Right ventricle myocardium inferior (tissue), 1 donor: ENCODE measurements at places on chromosomes 6 and 20.
A peak's percentile ranks its signal among the peaks of the same experiment; 100 is the strongest.

DNA sequence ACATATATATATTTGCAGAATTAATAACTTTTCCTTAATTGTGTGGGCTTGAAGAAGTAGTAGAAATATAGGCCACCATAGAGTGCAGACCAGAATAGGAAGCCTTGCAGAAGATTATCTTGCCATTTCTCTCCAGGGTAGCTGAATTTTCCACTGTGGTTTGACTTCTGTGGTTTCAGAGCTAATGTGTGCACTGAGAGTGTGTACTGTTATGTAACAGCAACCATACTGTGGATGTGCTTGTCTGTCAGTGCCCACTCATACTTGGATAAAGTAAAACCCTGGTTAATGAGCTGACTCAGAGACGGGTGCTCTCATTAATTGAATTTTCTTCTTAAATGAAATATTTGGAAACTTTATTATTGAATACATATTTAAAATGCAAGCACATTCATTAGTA lies 57.2 kb downstream of the CEP43 start:
- DNase-seq, result no peak

DNA sequence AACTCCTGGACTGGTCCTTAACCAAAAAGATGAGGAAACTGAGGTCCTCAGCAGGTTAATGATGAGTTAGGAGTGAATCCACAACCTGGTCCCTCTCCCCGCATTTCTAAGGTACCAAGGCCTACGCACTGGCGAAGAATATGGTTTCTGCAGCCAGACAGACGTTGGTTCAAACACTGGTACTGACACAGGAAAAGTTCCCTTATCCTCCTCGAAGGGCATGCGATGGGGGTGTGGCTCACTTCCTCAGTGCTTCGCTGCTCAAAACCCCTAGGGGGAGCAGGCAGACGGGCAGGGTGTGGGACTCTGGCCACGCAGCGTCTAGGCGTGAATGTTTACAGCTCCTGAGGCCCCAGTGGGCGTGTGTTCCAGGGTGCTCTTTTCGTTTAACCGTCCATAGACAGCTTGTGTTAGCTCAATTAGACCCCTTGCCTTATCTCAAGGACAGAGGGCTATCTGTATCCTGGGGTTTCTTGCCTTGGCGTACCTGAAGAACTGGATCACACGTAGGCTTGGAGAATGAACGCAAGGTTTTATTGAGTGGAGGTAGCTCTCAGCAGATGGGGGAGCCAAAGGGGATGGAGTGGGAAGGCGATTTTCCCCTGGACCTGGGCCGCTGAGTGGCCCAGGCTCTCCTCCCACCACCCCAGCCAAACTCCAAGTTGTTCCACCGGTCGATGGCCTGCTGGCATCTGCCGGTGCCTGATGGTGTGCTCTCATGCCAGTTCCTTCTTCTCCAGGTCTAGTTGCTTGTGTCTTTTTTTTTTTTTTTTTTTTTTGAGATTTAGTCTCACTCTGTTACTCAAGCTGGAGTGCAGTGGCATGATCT lies 31.8 kb upstream of the PTPN1 start:
- peak; percentile 83 for DNase-seq

DNA sequence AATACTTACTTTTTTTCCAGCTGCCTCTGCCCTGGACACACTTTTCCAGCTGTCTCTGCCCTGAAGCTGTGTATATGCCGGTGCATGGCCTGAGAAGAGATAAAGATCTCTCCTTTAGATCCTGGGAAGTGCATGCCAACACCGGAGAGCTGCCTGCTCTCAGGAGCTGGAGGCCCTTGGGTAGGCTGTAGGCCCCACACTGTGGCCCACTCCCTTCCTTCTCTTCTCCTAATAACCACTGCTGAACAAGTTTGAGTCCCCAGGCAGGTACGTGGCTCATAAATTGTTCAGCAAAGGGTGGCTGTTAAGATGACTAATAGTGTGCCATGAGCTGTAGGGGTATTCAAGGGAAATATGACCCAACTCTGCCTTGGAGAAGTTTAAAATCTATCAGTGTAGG lies 102.5 kb downstream of the CD24 start:
- no peak for DNase-seq

DNA sequence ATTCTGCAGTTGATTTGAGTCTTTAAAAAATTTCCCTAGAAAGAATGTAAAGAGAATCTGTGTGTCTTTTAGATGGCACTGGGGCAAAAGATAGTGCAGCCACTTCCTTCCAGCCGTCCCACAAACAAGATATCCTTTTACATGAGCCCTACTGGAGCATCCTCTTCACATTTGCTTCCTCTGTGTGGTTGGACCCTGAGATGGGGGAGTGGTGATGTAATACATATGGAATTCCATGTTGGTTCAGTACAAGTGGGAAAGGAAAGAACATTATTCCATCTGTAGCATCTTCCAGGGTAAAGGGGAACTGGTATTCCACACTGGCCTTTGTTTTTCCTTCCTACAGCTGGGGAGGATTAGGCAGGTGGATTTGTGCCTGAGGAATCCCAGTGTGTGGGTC lies 78.9 kb upstream of the ISM1 start:
- DNase-seq, result no peak

- DNase-seq, result no peak
Observed at GRCh38 chr6:107956586-107957307, 1.3 kb downstream of the SEC63 start.

DNA sequence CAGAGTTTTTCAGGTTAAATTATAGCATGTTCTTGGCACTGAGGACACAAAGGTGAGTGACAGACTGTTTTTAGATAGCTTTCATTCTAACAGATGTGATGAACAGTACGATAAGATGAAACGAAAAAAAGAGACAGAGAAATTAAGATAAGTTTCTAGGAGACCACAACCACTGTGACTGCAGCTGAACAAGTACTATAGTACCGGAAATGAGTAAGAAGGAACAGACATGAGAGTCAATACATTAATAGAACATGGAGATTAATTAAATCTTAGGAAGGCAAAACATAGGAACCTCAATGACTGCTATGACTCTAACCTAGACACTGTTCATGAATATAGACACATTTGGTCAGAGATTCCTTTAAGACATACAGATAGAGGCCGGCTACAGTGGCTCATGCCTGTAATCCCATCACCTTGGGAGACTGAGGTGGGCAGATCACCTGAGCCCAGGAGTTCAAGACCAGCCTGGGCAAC lies 40.2 kb downstream of the HBS1L start:
- DNase-seq, result no peak

- no peak for DNase-seq
Observed at GRCh38 chr20:1887321-1887720, 7.9 kb upstream of the SIRPA start.

- no peak for DNase-seq
Observed at GRCh38 chr6:56752009-56752408, 109.3 kb upstream of the DST start.

DNA sequence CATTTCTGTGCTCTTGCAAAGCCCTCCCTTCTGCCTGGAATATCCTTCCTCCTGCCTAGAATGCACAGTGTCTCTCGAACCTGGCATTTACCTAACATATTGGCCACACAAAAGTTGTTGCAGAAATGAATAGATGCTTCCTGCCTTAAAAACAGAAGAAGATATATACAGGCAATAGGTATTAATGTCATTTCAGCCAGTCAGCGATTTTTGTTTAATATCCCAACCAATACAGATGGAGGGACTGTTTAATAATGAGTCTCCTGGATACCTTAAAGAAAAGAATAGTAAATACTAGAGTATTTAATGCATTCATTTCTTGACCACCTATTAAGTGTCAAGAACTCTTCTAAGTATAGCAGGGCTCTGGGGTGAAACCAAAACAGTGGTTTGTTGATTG lies 70.3 kb downstream of the MBOAT1 start:
- DNase-seq, result no peak

DNA sequence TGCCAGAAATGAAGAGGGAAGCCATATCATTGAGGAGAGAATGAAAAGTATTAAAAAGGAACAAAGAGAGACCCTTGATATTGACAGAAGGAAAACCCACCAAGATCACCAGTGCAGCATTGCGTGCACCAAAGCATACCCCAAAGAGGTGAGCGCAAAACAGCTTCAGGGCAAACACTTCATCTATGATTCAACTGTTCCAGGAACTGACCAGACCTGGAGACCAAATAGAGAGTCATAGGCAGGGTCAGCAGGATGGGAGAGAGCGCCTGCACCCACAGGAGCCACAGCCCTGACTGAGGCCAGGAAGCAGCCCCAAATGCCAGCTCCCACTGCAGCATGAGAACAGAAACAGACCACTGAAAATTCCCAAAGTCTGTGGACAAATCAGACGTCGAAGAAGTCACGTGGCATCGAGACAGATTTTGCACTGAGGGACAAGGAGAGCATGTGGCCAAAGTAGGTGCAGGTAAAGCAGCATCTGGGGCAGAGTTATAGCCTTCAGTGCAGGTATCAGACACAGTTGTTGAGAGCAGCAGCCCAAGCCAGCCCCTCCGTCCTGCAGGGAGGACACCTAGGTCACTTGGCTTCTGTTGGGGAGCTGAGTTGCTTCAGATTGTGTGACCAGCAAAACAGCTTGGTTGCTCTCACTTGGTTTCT lies 29.3 kb downstream of the CHRNA4 start:
- DNase-seq, result peak; percentile 25

DNA sequence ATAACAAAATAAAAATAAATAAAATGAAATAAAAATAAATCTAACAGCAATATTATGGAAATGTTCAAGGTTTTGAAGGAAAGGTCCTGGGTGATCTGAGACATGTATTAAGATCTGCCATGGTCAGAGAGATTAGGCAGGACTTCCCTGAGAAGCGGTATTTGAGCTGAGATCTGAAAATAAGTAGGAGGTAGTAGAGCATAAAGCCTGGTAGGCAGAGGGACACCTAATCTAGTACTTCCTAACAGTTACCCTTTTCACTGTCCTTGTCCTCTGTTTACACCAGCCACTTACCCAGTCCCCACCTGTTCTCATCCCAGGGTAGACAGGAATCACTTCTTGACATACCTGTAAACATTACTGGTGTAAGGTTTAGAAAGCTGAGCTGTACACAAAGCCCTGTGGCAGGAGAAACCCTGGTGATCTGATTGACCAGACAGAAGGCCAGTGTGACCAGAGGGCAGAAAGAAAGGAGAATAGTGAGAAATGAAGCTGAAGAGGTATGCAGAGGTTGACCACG lies 8.3 kb upstream of the ZNF318 start:
- DNase-seq, result no peak

GRCh38 chr6:25017932-25018567 lies 82.3 kb upstream of the RIPOR2 start:
- DNase-seq, result peak; percentile 87

- DNase-seq, result no peak
Observed at GRCh38 chr6:14051355-14051754, 66.2 kb upstream of the CD83 start.

- DNase-seq, result no peak
Observed at GRCh38 chr6:105873799-105874198, 212.3 kb upstream of the PRDM1 start.

GRCh38 chr6:15947923-15948322 lies 181.0 kb upstream of the MYLIP start:
- DNase-seq, result no peak

DNA sequence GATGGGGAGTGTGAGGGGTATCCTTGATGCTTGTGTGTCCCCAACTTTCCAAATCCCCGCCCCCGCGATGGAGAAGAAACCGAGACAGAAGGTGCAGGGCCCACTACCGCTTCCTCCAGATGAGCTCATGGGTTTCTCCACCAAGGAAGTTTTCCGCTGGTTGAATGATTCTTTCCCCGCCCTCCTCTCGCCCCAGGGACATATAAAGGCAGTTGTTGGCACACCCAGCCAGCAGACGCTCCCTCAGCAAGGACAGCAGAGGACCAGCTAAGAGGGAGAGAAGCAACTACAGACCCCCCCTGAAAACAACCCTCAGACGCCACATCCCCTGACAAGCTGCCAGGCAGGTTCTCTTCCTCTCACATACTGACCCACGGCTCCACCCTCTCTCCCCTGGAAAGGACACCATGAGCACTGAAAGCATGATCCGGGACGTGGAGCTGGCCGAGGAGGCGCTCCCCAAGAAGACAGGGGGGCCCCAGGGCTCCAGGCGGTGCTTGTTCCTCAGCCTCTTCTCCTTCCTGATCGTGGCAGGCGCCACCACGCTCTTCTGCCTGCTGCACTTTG lies at the start of gene TNF:
Gene TNF, plus strand, starts transcription at position 231 of the 567 bp plus-strand sequence. Its CDS starts 177 bp downstream, at position 408.
- DNase-seq, result no peak

DNA sequence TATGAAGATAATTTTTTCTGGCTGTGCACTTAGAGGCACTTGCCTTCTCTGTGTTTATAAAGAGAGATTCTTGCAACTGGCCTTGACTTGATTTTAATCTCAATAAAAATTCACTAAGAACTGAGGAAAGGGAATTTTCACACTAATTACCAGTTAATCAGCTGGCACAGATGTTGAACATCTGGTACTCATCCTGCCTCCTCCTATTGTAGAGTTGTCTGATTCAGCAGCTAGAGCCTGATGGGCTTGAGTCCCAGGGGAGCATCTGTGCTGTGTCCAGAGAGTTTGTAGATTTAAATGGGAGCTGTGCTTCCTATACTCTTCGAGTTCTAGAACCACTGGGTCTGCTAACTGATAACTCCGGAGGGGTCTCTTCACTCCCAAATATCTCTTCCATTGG lies 284.4 kb upstream of the RNF24 start:
- DNase-seq, result no peak

- DNase-seq, result no peak
Observed at GRCh38 chr6:50807035-50807434, 11.6 kb upstream of the TFAP2B start.

- no peak for DNase-seq
Observed at GRCh38 chr6:112310439-112311125, 36.5 kb upstream of the RFPL4B start.

GRCh38 chr20:44552050-44552449 lies 30.2 kb upstream of the SERINC3 start:
- no peak for DNase-seq

DNA sequence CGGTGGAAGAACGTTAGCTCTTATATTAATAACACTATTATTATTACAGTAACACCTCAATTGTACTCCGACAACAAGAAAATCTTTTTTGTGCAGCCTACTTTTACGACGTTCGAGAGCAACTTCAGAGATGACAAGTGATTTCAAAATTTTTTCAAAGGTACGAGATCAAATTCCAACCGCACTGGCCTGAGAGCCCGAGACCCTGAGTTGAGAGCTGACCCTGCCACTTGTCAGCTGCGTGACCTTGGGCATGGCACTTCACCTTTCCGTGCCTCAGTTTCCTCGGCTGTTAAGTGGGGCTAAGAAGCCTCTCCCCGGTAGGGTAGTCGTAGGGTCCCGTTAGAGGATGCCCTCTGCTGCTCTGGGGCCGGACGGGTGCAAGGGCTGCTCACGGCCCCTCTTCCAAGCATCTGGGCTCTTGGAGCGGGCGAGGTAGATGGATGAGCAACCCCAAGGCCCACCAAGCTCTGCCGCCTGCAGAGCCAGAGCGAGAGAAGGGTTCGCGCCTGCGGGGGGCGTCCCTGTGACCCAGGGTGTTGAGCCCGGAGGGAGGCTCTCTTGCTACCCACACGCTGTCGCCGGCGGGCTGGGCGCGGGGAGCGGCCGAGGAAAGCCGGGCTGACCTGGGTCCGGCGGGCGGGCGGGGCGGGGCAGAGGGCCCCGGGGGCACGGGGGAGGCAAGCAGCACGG lies 510 bp downstream of the NDRG3 start:
- DNase-seq, result no peak

- DNase-seq, result no peak
Observed at GRCh38 chr6:132115714-132116366, 164.7 kb upstream of the CCN2 start.
